SJSA1 (cell line): ENCODE measurements at places on chromosomes 2 and 18. TPM values are rescaled to one million over a fixed set of nuclear protein-coding genes. Genes with fewer than 3 reads are reported as not detected.

Gene GALNT13
- total RNA-seq = not detected in 2 replicates

Gene SEC11C
- 21.7 and 25.0 TPM in 2 replicates for total RNA-seq

Gene CCDC85A
- 0.06 and 0.37 TPM in 2 replicates for total RNA-seq

Gene POTEI
- total RNA-seq = not detected in 2 replicates

Gene CYRIA
- 1.00 and 1.7 TPM in 2 replicates for total RNA-seq

Gene NYAP2
- not detected in 2 replicates for total RNA-seq

Gene CD207
- total RNA-seq = not detected in 2 replicates

Gene CYP26B1
- 0.03 TPM in 1 of 2 replicates, not detected in the other for total RNA-seq

GRCh38 chr2:102619414-102620319, at the start of gene SLC9A2:
Gene SLC9A2 (plus strand): TSS chr2:102619553. CDS start chr2:102619849, 296 bp downstream.
- DNase-seq = no peak

- no peak for DNase-seq
Observed at GRCh38 chr18:43650426-43650825, 373.1 kb upstream of the SYT4 start.

DNA sequence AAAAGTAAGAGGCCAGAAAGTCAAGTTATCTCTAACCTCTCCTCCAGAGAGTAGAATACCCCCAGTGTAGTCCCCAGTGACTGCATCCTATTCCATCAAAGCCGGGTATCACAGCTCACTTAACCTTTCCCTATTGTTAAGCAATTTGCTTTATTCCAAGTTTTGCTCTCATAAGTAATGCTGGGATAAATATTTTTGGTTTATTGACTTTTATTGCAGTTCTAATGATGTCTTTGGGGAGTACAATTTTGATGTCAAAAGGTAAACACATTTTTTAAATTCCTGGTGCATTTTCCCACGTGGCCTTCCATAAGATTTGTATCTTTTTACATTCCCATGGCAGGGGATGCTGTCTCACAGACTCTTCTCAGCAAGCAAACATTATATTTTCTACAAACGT, 43.3 kb downstream of the CMPK2 start:
- no peak for DNase-seq

GRCh38 chr18:74337155-74337911, 21.7 kb downstream of the C18orf63 start:
- DNase-seq = no peak

DNA sequence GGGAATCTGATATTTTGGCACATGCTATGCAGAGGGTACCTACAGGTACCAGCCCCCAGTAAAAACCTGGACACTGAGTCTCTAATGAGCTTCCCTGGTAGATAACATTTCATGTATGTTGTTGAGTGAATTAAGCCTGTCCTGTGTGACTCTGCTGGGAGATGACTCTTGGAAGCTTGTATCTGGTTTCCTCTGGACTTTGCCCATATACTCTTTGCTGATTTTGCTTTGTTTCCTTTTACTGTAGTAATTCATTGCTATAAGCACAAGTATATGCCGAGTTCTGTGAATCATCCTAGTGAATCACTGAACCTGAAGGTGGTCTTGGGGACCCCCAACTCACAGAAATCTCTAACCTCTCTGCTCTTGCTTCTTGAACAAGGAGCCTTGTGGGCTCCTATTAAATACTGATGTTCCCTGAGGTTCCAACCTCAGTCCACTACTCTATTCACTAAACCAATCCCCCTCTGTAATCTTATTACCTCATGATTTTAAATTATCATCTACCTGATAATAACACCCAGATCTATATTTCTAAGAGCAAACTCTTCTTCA, 94.3 kb upstream of the WDSUB1 start:
- DNase-seq = no peak

- no peak for DNase-seq
Observed at GRCh38 chr2:98149333-98149697, 62.3 kb downstream of the VWA3B start.

GRCh38 chr18:23012249-23012648, 79.1 kb downstream of the RBBP8 start:
- DNase-seq = no peak

GRCh38 chr2:215861607-215862350, 151.6 kb downstream of the MREG start:
- DNase-seq = no peak

DNA sequence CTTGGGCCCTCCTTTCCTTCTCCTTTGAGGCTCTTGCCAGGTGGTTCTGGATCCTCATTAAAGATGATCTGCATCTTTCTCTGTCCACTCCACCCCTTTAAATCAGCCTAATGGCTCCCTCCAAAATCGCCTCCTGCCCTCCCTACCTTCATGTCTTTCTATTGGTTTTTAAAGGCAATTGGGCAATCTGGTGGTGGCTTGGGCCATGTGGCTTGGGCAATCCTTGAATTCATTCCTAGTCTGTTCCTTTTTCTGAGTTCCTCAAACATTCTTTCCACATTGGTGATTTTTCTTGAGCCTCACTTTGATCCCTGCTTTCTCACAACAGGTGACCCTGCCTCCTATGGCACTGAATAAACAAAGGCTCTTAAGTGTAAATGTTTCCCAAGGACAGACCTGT, 266.2 kb upstream of the REV1 start:
- DNase-seq = no peak

GRCh38 chr2:222825031-222825430, 35.8 kb upstream of the ACSL3 start:
- DNase-seq = no peak

- no peak for DNase-seq
Observed at GRCh38 chr2:7429733-7430132, 512.5 kb downstream of the RNF144A start.
